ENCODE measurements at places on chromosomes 2 and 18.
A peak's percentile ranks its signal among the peaks of the same experiment; 100 is the strongest.

DNA sequence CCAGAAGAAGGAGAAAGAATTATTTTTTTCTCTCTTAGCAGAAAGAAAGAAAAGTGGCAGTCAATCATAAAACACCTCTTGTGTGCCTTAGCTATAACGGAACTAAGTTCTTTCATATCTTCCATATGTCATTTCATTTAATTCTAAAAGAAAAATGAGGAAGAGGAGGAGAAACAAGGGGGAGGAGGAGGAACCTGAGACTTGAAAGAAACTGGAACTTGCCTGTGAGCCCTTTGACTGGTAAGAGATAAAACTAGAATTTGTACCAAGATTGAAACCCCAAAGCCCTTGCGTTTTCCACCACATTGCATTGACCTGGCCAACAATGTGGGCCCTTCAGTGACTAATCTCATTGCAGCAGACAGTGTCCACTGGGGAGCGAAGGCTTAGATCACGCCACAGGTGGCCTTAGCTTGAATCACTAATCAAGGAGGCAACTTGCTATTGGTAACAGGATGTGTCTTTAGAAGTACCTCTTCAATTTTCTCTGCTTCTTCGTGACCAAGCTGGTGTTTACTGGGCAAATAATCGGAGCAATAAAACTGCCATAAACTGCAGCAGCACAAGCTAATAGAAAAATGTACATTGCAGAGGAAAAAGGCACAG lies 307.9 kb downstream of the CLIP4 start:
- no peak for DNase-seq

DNA sequence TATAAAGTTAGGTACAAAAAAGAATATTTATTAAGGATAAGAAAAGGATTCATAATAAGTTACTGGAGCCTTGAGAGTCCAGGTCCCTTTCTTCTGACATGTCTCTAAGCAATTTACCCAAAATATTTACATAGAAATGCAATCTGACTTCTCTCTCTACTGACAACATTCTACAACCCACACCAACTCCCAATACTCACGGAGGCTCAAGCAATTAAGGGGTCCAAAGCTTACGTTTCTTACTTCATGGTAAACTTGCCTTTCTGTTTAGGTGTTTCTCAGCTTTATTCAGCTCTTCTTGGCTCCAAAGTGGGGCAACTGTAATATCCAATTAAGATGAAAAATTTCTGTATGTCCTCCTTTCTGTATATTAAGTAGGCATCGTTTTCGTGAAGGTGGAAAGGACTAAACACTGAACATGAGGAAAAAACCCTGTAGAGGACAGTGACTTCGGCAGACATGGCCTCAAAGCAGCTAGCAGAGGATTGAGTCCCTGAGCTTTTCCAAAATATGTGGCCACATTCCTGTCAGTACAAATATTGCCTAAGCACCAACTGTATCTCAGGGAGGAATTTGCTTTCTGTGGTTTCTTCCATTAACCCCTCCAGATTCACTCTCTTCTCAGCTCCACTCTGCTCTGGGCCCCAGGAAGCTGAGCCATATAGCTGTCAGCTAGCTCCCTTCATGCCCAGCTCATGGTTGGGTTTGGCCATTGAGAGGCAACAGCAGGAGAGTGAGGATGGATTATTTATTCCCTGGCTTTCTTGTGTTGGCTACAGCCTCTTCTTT lies 67.9 kb upstream of the GLS start:
- DNase-seq = peak; percentile 73

GRCh38 chr2:53697092-53697491 lies 70.5 kb upstream of the CHAC2 start:
- no peak for DNase-seq

GRCh38 chr18:6205706-6206105 lies 209.0 kb downstream of the L3MBTL4 start:
- DNase-seq = no peak

GRCh38 chr2:237616734-237617586 lies 10.4 kb upstream of the LRRFIP1 start:
- peak; percentile 94 for DNase-seq

- no peak for DNase-seq
These were observed 73.7 kb upstream of the MAP3K20 start for GRCh38 chr2:173001664-173002604.

GRCh38 chr2:3449086-3449485 lies 69.6 kb downstream of the TRAPPC12 start:
- peak; percentile 19 for DNase-seq

DNA sequence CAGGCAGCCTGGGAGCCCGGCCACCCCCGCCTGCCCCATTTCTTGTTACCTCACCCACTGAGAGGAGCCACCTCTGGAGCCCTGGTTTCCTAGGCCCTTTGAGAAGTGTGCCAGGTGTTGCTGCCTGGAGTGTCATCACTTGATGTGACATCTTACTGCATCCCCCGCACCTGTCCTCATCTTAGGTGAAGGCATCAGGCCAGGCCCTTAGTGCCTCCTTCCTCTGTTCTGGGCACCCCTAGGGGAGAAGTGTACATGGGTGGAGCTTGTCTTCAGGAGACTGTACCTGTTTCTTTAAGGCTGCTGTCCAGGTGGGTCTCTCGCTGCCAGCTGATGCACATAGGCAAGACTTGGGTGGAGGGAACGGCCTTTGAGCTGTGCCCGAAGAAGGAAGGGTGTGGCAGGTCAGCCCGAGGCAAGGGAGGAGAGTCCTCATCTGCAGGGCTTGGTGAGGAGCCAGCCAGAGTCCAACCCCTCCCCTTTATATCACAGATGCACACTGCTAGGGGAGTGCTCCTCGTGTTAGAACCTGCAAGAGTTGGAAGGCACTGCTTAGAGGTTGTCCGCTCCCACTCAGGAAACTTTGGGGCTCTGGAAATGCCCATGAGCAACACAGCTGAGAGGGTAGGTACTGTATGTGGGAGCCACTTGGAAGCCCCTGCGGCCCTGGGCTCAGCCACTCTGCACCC lies 45.9 kb downstream of the NCK2 start:
- DNase-seq = no peak

- DNase-seq = no peak
These were observed 48.5 kb upstream of the MCFD2 start for GRCh38 chr2:46963941-46964673.

- DNase-seq = no peak
These were observed 177.8 kb downstream of the TXNL1 start for GRCh38 chr18:56460581-56460980.

DNA sequence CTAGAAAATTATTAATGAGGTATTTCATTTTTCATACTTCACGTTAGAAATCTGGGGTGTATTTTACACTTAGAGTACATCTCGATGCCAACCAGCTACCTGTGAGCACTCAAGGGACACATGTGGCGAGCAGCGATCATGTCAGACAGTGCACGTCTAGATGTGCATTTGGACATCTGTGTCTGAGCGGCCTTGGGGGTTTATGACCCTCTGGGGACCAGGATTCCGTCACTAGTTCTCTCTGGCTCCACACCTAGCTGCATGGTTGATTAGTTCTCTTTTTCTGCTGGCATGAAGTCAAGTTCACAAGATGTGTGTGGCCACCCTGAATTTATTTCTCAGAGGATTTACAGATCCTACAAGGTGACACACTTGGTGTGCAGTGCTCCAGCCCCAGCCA lies 192.2 kb downstream of the TSN start:
- no peak for DNase-seq

DNA sequence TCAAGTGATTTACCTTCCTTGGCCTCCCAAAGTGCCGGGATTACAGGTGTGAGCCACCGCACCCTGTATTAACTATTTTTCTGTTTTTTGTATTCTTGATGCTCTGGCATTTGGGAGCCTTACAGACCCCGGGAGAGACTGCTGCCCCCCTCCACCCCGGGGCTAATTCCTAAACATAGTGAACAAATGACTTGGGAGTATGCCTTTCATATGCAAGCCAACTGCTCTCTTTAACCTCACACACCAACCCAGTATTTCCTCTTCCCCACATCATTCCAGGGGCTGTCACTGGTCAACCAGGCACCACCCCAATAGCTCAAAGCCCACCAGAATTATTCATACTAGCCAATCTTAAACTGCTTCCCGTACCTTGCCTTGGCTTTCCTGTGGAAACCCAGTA lies 79.7 kb downstream of the PDK1 start:
- DNase-seq = no peak

- no peak for DNase-seq
These were observed 385.3 kb downstream of the IRS1 start for GRCh38 chr2:226414335-226414734.

DNA sequence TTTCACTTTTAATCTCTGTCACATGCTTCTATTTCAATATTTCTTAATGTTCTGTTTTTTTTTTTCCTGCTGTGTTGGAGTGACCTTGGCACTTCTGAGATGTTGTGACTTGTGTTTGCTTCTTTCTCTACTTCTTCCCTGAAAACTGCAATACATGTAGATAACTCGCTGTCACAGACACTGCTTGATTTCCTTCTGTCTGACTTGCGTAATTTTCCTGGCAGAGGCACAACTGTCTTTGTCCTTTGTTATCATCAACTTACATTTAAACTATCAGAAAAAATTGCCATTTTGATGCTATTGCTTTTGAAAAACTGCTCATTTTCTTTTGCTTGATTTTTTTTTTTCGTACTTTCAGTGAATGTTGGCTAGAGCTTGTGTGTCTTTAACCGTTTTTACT lies 69.0 kb downstream of the BABAM2 start:
- DNase-seq = peak; percentile 83

GRCh38 chr2:37671009-37671815 lies at the start of gene CDC42EP3:
Gene CDC42EP3 (minus strand): TSS chr2:37671642. CDS start chr2:37646587, 25,055 bp downstream.
- no peak for DNase-seq

DNA sequence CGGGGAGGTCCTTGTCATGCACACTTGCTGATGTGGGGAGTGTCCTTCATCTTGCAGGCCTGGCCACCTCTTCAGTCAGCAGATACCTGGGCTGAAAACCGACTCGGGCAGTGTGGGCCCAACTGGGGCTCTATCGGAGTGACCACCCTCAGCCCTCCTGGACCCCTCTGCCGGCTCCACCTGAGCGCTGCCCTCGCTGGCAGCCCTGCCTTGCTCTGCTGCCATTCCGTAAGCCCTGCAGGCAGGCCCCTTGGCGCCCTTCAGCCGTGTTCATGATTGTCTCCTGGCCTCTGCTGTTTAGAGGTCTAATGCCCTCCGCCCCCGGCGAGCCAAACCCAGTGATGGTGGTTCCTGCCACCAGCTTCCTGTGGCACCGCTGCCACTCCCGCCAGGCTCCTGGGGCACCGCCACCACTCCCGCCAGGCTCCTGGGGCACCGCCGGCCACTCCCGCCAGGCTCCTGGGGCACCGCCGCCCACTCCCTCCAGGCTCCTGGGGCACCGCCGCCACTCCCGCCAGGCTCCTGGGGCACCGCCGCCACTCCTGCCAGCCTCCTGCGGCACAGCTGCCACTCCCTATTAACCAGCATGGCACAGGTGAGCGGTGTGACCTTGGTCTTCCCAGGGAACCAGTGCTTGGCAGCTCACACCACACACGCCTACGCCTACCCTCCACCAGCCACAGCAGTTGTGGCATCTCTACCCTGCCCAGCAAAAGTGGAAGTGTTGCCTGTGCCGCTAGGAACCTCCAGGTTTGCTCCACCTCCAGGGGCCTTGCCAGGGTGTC lies 15.9 kb downstream of the CAPN10 start:
- DNase-seq = no peak

GRCh38 chr2:241036397-241036963 lies 38.1 kb downstream of the SNED1 start:
- DNase-seq = no peak

DNA sequence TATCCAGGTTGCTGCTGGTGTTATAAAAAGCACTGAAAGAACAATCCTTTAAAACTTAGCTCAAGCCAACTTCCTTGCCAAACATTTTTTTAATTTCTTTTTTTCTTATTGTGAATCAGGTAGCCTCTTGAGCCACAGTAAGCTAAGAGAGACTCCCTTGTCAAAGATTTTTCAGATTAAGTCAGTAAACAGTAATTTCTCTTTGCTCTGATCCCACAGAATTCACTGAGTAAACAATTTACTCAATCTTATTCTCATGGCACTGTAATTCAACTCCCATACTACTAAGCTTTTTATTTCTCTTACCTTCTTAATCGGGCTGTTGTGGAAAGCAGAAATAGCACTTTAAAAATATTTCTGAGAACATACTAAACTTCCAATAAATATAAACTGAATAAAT lies 82.7 kb downstream of the C2orf74 start:
- DNase-seq = no peak

- no peak for DNase-seq
These were observed 794.4 kb upstream of the ID2 start for GRCh38 chr2:7887441-7887840.

DNA sequence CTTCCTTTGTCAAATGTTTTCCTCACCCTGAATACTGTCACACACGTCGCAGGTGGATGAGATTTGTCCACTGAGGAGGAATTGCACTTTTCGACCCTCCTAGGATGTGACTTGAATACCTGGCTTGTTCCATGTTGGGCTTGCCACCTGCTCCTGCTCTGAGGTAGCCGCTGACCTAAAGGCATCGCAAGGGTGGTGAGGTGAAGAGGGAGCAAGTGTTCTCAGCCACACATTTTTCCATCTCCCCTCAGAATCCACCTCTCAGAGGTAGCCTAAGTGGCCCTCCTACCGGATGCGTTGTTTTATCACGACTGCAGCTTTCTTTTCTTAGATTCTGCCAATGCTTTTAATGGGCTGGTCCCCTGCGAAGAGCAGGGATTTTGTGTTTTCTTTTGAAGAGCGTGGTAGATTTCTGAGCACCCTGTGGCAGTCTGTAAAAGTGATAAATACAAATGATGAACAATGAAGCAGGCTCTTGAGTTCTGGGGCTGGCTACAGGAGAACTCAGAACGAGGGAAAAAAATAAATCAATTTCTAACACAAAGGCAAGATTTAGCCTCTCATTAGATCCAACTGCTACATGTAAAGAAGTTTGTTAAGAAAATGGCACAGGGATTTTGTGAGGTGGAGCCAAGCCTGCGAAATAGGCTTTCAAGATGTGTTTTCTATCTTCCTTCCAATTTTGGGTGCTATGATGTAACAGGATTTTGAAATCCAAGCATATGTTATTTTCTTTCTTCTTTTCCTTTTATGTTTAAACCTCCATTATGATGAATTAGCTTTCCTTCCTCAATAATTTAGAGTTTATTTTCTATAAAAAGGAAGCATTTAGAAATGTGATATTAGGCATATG lies 386.7 kb downstream of the TGIF1 start:
- no peak for DNase-seq

DNA sequence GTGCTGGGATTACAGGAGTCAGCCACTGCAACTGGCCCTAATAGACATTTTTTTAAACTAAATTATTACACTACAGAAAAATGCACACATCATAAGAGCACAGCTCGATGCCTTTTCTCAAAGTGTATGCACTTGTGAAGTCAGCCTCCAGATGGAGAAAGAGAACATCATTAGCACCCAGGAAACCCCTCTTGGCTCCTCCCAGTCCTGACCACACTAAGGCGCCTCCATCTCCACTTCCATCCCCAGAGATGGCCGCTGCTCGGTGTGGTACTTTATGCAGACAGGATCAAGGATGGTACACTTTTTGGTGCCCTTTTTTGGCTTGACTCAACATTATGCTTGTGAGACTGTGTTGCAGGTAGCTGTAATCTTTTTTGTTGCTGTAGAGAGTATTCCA lies 34.8 kb downstream of the RRM2 start:
- DNase-seq = no peak

- peak; percentile 21 for DNase-seq
These were observed 182.3 kb downstream of the INO80D start for GRCh38 chr2:205903549-205904129.

- DNase-seq = no peak
These were observed 19.8 kb upstream of the HNRNPA3 start for GRCh38 chr2:177192788-177193187.

Measured in fibroblast of pulmonary artery (primary cell).